Breast epithelium (tissue), 4 donors: ENCODE measurements at places on chromosomes 1 and 21.
A peak's percentile ranks its signal among the peaks of the same experiment; 100 is the strongest.

DNA sequence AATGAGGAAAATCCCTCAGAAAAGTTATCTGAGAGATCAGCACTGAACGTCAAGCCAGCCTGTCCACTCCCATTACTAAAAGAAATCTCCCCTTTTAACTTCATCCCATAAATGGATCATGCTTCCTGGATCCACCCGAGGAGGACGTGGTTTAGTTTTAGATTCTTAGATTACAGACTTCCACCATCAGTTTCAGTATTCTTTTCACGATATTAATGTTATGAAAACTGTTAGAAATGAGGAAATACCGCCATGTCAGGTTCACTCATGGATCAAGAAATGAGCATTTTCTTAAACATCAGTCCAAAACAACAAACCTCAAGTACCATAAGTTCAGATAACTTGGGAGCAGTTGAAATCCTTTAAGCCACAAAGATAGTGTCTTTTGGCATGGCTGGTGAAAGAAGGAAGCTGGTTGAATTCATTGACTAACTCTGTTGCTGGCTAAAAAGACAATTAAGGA, 49.8 kb downstream of the NFIA start:
- no peak for DNase-seq

- no peak for DNase-seq
Measured at GRCh38 chr1:12434174-12434573, 183.8 kb downstream of the DHRS3 start.

GRCh38 chr1:147700042-147701006, 30.0 kb upstream of the ACP6 start:
- no peak for DNase-seq

- no peak for DNase-seq
Measured at GRCh38 chr1:232987046-232987773, 36.8 kb downstream of the NTPCR start.

GRCh38 chr1:221517961-221518360, 223.9 kb downstream of the DUSP10 start:
- no peak for DNase-seq

DNA sequence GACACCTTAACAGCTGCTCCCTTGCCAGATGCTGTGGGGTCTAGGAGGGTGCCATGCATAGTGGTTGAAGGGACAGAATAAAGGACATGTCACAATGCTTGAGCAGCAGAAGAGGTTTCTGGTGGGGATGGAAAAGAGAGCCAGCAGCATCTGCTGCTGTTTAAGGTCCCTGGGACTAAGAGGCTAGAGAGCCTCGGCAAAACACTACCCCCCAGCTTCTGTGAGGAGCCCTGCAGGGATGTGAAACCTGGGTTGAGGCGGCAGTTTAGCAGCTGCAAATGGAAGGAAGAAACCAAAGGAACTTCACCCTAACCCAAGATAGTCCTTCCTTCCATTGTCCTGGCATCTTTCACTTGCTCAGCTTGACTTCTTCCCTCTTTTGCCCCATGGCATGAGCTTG, 39.4 kb downstream of the PLXNA2 start:
- DNase-seq: no peak

DNA sequence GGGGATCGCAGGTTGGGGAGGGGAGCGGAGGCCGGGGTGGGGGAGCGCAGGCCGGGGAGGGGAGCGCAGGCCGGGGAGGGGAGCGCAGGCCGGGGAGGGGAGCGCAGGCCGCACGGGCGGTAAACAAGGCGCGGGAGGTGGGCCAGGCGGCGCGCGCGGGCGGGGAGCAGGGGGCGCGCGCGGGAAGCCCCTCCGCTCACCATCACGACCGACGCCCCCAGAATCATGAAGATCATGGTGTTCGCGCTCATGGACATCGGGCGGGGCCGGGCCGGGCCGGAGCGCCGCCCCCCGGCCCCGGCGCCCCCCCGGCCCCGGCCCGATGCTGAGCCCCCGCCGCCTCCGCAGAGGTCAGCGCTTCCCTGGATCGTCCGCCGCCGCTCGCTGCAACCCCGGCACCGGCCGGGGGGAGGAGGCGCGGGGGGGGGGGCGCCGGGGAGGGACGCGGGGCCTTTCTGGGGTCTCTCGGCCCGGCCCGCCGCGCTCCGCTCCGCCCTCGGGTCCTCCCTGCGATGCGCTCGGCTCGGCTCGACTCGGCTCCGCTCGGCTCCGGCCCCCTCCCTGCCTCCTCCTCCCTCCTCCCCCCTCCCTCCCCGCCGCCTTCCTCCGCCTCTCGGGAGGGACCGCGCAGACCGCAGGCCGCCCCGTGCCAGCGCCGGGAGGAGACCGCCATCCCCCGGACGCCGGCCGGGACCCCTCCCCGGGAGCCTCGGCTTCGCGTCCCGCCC, at the start of gene TMEM240:
Gene TMEM240 (minus strand): TSS at position 535 of the 728 bp plus-strand sequence. CDS start 278 bp downstream, at position 257.
- DNase-seq: peak; percentile 70

GRCh38 chr1:80365359-80366021, 1359.0 kb upstream of the ADGRL4 start:
- DNase-seq: no peak

DNA sequence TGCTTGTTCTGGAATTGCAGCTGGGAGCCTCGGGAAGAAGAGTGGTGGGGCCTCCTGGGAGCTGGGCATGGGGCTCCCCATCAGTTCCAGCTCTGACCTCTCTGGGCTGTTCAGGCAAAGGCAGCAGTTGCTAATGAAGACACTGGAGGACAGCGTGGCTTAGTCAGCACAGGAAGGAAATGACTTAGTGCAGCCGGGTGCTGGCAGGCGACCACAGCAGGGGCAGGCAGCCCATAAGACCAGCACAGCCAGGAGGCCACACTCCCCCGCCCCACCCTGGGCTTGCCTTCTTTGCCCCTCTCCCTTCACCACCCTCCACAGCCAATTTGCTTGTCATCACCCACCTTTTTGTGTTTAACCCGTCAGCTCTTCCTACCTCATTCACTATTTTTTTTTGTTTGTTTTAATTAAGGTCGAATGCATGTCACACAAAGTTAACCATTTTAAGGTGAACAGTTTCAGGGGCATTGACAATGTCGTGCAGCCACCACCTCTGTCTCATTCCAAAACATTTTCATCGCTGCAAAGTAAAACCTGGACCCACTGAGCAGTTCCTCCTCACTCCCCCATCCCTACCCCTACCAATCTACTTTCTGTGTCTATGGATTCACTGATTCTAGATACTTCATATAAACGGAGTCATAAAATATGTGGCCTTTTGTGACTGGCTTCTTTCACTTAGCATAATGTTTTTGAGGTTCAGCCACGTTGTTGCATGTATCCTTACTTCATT, 10.9 kb downstream of the OLIG2 start:
- DNase-seq: no peak

DNA sequence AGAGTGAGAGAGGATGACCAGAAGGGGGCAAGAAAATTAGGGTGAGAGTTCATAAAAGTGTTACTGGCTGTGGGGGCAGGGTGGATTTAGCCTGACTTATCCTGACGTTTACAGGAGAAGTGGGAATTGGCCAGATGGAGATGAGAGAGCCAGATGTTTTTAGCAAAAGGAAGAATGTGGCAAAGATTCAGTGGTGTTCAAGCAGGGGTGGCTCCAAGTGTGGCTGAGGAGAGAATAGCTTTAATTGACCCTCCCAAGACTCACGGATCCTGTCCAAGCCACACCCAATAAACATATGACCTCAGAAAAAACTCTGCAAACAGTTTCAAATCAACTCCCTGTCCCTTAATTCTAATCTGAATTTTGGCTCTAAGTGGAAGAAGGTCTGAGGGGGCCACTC, 35.2 kb upstream of the EDEM3 start:
- no peak for DNase-seq

- no peak for DNase-seq
Measured at GRCh38 chr1:19651141-19651737, 7.1 kb downstream of the NBL1 start.

GRCh38 chr1:152961226-152961891, 9.1 kb upstream of the SPRR4 start:
- DNase-seq: no peak

DNA sequence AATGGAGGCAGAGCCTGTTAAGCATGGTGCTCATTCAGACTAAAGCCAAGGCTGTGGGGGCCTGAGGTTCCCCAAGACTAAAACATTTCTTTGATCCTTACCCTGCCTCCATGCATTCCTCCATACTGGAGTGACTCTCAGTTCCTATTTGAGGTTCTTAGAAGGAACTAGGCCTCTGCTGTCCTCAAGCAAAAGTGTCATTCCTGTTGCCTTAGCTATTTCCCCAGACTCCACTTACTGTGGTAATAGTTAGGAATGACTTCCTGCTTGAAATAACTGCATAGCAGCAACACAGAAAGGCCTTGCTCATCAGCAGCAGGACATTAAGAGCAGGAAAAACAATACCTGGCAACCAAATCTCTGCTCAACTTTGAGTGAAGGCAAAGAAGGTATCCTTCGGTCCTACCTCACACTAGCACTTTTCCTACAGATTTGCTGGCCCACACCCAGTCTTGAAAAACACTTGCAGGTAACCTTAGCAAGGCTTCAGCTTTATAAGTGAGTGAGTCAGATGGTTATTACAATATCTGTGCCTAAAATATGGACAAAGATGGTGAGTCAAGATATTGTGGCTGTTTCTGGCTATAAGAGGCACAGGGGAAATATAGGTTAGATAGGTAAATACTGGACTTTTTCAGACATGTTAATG, 14.8 kb downstream of the LRRC41 start:
- DNase-seq: no peak

DNA sequence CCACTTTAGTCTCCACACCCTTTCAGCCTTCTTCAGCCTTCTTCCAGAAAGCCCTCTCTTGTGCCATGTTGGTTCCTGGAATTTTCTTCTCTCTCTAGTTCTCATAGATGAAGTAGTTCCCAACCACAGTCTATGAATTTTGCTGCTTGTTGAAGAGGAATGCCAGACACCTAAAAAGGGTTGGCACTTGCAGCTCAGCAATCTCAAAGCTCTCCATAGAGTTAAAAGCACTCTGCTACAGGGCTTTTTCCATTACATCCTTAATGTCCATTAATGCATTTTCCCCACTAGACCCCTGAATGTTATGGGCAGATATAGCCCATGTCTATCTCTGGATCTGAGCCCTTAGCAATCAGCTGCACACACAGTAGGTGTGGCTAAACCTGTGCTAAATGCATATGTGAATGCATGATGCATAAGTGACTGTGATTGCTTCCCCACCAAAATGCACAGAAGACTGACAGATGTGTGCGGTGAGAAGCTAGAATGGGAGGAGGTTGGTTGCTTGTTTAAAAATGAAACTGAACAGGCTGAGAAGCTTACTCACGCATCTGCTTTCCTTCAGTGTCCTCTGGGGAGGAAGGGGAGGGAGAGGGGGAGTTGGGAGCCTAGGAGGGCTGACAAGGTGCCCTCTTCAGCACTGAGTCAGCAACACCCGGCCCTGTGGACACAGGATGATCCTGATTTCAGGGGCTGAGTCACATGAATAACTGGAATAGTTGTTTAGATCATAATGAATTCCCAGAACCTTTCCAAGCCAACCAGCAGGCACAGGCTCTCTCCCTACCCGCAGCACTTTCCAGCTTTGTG, 146.1 kb upstream of the FGGY start:
- DNase-seq: peak; percentile 47

GRCh38 chr1:155309423-155310021, 856 bp downstream of the FDPS start:
- no peak for DNase-seq

DNA sequence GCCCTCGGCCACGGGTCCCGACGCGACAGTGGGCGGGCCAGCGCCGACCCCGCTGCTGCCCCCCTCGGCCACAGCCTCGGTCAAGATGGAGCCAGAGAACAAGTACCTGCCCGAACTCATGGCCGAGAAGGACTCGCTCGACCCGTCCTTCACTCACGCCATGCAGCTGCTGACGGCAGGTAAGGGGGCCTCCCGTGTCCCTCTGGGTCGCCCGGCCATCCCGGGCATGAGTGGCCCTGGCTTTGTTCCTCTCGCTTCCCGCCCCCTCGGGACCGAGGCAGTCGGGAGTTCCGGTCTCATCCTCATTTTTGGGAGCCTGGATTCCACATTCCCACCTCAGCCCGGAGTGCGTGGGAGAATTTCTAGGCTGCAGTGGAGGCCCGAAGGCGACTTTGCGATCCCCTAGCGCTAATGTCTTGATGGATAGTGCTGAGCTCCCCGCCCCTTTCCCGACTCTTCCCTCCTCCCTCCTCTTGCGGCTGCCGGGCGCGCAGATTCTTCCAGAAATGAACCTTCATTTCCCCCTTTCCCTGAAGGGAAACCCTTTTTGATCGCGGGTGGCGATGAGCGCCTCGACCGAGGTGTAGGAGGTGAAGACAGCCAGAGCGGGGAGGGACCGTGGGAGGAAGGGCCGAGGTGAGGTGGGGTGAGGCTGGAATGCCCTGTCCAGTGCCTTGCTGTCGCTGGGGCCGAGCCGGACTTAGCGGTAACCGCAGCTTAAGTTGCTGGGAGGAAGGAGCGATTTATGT, 705 bp downstream of the KHDRBS1 start:
- peak; percentile 61 for DNase-seq

DNA sequence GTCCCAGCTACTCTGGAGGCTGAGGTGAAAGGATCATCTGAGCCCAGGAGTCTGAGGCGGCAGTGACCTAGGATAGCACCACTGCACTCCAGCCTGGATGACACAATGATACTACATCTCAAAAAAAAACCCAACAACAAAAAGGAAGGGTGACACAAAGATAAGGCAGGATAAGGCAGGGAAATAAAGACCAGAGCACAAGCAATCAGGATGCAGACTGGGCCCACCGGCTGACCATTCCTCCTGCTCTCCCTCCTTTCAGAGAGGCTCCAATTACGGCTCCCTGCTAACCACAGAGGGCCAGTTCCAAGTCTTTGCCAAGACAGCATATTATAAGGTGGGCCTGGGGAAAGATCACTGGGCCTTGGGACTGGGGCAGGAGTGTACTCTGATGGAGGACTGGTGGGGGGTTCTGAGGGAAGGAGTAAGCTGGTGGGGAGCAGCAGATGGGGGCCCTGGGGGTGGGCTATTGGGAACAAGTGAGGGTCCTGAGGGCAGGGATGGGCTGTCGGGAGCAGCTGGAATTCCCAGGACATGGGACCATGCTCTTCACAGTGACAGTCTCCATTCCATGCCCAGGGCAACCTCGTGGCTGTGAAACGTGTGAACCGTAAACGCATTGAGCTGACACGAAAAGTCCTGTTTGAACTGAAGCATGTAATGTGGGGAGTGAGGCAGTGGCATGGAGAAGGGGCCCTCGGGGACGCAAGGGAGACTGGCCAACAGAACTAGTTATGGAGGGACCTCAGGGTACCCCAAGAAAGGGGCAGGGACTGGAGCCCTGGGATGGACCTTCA, 7.3 kb downstream of the NPR1 start:
- no peak for DNase-seq

DNA sequence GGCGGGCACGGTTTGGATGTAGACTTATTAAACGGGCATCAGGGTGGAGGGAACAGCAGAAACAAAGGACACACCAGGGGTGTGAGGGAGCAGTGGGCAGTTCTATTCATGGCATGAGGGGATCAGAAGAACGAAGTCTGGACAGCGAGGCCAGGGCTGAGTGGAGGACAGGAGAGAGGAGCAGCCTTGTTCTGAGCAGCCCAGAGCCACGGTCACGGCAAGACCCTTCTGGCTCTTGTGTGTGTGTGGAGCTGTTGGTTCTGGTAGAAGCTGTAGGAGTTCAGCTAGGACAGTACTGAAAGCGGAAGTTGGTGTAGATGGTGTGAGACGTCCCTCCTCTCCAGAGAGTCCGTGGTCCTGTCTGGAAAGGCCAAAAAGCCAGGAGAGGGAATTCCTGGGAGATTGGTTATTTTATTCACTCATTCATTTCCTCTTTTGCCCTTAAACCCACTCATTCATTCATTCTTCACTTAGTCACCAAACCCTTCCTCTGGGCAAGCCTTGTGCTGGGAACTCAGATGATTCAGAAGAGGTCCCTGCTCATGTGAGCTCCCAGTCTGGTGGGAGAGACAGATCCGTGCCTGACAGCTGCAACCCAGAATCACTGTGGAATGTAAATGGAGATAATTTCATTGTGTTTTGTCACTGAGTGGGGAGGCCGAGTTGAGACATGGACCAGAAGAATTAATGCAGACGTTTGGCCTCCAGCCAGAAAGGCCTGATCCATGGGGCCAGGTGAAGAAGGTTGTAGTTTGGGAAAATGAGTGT, 4.1 kb upstream of the ACOT11 start:
- DNase-seq: no peak
